ENCODE measurements at places on chromosomes 5 and 9.
A peak's percentile ranks its signal among the peaks of the same experiment; 100 is the strongest.

- no peak for DNase-seq
These were observed 1068.3 kb upstream of the EDIL3 start for GRCh38 chr5:85453026-85453349.

- peak; percentile 71 for DNase-seq
These were observed 117.8 kb downstream of the PTTG1 start for GRCh38 chr5:160539431-160539830.

- DNase-seq: no peak
These were observed 495.8 kb upstream of the RORB start for GRCh38 chr9:74001382-74001781.

DNA sequence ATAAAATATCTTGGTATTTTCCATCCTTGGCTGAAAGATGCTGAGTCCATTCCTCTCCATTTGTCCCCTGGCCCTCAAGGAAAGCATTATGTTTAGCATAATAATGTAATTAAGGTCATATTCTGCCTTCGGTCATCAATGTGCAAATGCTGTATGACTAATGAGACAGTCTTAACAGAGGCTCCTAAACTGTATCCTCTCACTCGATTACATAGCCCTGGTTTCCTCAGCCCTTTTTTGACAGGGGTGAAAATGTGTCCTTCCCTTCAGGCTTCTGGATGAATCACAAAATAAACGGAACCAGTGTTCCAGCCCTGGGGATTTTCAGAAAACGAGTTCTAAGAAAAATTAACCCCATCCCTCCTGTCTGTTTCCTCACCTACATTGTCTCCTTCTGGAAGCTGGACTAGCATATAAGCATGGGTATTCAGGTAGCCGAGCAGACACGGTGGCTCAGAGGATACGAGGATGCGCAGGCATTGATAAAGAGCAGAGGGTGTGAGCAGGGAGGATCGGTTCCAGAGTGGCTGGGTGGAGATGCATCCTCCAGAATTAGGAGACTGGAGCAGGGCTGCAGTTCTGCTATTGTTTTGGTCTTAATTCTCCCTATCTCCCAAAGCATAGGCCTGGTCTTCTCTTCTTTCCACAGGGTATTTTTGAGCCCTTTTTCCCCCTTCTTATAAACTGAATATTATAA lies 742.9 kb downstream of the TLR4 start:
- DNase-seq: no peak

DNA sequence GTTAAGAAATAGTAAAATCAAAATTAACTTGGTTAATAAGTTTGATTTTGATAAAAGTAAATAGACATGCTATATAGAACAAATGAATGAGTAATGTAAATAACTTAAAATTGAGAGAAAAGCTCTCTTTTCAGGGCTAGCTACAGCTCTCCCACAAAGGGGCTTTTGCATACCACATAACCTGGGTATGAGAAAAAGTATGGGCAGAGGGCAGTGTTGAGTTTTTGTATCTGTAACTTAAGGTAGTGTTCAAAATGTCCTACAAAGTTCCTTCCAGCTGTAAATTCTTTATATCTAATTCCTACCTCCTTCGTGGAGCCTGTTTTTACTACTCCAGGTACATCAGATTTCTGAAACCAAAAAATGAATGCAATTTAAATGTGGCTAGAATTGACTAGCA lies 18.9 kb upstream of the TTC33 start:
- DNase-seq: no peak

DNA sequence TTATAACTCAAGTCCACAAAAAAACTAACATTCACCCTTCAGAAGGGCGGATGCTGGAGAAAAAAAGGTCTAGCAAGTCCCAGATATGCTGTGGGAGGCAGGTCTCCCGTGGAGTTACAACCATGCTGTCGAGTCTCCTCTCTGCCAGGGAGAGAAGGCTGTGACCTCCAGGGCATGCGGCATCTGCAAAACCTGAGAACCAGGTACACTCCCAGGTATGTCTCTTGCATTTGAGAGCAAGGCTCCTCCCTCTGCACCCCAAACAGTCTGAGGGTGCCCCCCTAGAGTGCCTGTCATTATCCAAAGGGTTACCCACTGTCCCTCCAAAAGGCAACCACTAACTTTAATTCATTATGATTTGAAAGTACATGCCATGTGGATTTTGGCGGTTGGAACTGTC lies 134.0 kb downstream of the IRX2 start:
- no peak for DNase-seq

GRCh38 chr9:72788966-72789735 lies 163.7 kb downstream of the ALDH1A1 start:
- DNase-seq: no peak

DNA sequence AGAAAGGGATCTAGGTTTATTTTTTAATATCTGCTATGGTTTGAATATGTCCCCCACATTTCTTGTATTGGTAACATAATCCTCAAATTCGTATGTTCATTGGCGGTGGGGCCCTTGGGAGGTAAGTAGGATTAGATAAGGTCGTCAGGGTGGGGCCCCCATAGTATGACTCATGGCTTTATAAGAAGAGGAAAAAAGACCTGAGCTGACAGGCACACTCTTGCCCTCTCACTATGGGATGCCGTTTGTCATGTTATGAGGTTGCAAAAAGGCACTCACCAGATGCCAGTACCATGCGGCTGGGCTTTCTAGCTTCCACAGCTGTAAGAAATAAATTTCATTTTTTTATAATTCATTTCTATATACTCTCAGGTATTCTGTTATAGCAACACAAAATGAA lies 67.3 kb upstream of the SGCD start:
- no peak for DNase-seq

DNA sequence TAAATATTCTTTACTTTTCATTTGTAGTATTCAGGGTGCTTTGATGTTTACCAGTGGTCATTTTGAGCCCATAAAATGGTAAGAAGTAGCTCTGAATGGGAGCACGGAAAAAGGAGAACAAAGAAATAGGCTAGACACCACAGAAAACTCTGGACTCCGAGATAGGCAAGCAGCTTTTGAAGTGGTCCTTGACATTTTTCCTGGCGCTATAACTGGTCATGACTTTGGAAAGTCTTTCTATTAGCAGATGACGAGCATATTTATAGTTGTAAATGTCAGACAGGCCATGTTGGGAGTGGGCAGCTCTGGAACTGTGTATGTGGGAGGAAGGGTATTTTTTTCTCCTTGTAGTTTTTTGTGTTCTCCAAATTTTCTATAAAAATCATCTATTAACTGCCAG lies 126.1 kb upstream of the POC5 start:
- no peak for DNase-seq

DNA sequence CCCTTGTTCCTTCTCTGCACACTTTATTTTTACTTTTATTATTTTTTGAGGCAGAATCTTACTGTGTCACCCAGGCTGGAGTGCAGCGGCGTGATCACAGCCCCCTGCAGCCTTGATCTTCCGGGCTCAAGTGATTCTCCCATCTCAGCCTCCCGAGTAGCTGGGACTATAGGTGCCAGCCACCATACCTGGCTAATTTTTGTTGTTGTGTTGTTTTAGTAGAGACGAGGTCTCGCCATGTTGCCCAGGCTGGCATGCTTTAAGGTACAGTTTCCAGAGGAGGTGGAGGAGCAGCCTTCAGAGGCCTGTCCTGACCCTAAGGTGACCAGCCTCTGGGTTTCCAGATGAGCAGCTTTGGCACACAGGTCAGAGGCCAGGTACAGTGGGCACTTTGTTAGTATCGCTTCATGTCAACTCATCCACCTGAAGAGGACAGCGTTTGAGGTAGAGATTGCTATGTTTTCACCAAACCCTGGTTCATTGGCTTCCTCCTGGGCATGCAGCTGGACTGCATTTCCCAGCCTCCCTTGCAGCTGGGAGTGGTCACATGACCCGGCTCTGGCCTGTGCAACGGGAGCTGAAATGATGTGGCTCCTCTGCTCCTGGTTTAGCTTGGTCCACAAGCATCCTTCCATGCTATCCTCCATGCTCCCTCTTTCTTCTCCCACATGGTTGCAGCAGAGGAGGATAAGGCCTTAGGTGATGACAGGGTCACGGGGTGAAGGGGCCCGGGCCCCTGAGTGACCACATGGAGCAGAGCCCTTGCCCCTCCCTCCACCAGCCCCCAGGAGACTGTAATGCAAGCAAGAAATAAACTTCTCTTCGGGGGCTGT lies 139.3 kb upstream of the IER5L start:
- DNase-seq: peak; percentile 56

GRCh38 chr9:116817762-116818161 lies 130.7 kb downstream of the TRIM32 start:
- DNase-seq: no peak

DNA sequence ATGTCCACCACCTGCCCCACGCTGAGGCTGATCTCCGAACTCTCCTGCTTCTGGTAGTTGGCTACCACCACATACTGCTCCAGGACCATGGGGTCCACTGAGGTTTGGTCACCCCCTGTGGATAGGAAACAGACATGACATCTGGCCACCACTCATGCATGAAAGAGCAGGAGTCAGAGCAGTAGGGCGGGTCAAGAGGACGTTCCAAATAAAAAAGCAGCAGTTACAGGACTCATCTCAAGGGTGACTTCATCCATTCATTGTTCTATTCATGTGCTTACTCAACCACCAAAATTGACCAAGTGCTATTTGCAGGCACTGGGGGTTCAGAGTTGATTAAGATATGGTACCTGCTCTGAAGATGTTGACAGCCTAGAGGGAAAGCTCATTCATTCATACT lies 79.2 kb upstream of the UBTD2 start:
- DNase-seq: no peak

GRCh38 chr9:136769710-136770191 lies 5.4 kb upstream of the LCN15 start:
- peak; percentile 81 for DNase-seq

DNA sequence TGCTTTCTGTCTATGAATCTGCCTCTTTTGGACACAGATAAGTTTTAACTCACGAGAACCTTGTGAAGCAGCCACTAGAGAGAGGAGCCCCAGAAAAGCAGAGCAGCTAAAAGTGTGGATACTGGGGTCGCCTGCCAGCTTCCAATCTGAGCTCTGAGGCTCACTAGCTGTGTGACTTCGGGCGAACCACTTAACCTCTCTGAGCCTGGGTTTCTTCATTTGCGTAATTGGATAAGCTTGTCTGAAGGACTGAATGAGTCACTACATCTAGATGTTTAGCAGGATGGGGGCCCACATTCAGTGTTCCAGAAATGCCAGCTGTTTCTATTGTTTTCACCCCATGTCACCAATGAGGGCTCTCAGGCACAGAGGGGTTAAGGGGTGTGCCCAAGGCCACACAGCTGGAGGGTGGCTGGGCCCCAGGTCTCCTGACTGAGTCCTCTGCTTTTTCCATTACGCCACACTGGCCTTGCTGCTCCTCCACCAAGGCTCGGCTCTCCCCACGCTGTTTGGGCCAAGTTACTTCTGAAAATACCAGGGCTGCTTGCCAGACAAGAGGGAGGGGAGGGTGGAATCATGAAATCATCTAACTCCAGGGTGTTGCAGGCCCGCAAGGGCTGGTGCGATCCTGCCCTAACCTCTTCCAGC lies 36.2 kb downstream of the SH3PXD2B start:
- DNase-seq: no peak

GRCh38 chr9:115507148-115507547 lies 389.2 kb upstream of the TNC start:
- no peak for DNase-seq

- no peak for DNase-seq
These were observed 24.2 kb downstream of the OCLN start for GRCh38 chr5:69516769-69517168.

- DNase-seq: no peak
These were observed 441.2 kb downstream of the IRX1 start for GRCh38 chr5:4036861-4037260.

- DNase-seq: no peak
These were observed 19.3 kb upstream of the HSPA9 start for GRCh38 chr5:138594305-138595058.

GRCh38 chr5:134328619-134329018 lies 38.4 kb downstream of the CDKL3 start:
- DNase-seq: no peak

DNA sequence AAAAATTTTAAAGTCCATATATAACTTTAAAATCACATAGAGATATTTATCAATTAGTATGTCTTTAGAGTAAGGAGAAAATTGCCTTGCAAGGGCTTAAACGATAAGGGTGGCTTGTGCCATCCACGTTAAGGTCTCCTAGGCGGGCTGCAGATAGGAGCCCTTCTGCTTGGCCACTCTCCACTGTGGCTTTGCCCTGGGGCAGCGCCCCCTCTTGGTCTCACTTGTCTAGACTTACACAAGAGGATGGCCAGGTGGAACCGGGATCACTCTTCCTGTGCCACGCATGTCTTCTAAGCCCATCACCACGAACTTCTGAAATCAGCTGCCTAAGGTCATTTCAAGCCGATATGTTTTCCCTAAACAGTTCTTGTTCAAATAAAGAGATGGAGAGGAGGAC lies 2.9 kb downstream of the FPGS start:
- DNase-seq: peak; percentile 73

DNA sequence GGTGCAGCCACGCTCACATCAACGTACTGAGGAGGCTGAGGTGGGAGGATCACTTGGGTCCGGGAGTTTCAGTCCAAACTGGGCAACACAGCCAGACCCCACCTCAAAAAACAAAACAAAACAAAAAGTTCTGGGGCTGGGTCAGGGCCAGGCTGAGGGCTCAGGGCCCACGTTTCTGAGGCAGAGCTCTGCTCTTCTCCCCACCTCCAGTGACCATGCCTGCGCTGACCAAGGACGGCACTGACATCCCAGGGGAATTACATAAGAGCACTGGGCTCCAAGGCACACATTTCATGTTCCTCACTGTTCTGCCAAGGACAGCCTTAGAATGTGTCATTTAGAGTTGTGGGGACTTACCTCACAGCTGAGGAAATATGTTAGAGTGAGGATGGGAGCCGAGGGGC lies 40.4 kb upstream of the TESK1 start:
- DNase-seq: no peak

GRCh38 chr5:33337637-33337992 lies 103.2 kb upstream of the TARS1 start:
- no peak for DNase-seq

GRCh38 chr9:129398101-129398960 lies 220.3 kb upstream of the IER5L start:
- DNase-seq: no peak

DNA sequence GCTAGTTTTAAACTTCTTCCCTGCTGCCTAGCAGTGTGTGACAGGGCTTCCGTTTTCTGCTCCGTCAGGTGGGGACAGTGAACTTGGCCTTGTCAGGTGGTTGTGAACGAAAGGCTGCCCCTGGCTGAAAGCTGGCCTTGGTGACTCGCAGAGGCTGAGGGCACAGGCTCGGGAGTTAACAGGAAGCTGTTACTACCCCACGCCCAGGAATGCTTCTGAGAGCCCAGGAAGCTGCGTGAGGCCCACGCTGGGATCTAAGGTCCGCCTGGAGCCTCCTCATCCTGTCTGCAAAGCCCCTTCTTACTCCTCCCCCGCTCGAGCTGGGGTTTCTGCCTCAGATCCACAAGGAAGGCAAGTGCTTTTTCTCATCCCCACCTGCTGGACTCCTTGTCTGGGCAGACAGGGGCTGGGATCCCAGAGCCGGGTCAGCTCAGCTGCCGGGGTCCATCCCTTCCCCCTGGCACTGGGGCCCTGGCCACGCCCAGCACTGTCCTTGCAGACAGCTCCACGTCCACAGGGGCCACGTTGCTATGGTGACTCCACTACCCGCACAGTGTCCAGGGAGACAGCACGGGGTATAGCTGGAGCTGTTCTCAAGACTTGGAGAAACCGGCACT lies 124.7 kb upstream of the TBC1D2 start:
- DNase-seq: no peak

Measured in activated CD8-positive, alpha-beta memory T cell treated with anti-CD3 and anti-CD28 coated beads, Interleukin-2, amount 50 U/mL, for 48 hours (primary cell).